ENCODE measurements at places on chromosomes 1 and 21. TPM values are rescaled to one million over a fixed set of nuclear protein-coding genes. Genes with fewer than 3 reads are reported as not detected.

Gene STX12
- 18.9 TPM for total RNA-seq

Gene FCRL5
- not detected for total RNA-seq

Gene CDK18
- total RNA-seq, result 31.5 TPM

Gene IFI16
- total RNA-seq, result 52.3 TPM

Gene CD53
- not detected for total RNA-seq

Gene PTPN7
- total RNA-seq, result not detected

Gene GJA9
- total RNA-seq, result not detected

Gene ERICH3
- not detected for total RNA-seq

Gene TMPRSS15
- total RNA-seq, result 0.12 TPM

Gene DPT
- not detected for total RNA-seq

Gene FBXO2
- total RNA-seq, result 1.9 TPM

Gene MYOG
- total RNA-seq, result not detected

Gene USP25
- 34.1 TPM for total RNA-seq

Gene ATP5IF1
- 251 TPM for total RNA-seq

Gene IL10
- not detected for total RNA-seq

Gene POTED
- not detected for total RNA-seq

Gene PRKAB2
- 6.4 TPM for total RNA-seq

Gene CIART
- 15.2 TPM for total RNA-seq
